NCI-H460 (cell line): ENCODE measurements at places on chromosomes 3 and 15. TPM values are rescaled to one million over a fixed set of nuclear protein-coding genes. Genes with fewer than 3 reads are reported as not detected.

- no peak for DNase-seq
These were observed 315.2 kb downstream of the UACA start for GRCh38 chr15:70447928-70448698.

GRCh38 chr3:162338514-162338913 lies 841.9 kb downstream of the OTOL1 start:
- no peak for DNase-seq

Gene EAF2
- total RNA-seq = 1.7 and 2.3 TPM in 2 replicates

- no peak for DNase-seq
These were observed 10.0 kb downstream of the IQSEC1 start for GRCh38 chr3:13063225-13063624.

Gene MB21D2
- 10.5 and 11.8 TPM in 2 replicates for total RNA-seq

Gene ELL3
- total RNA-seq = 3.9 and 4.0 TPM in 2 replicates

Gene PPIP5K1
- 10.7 and 12.7 TPM in 2 replicates for total RNA-seq

- no peak for DNase-seq
These were observed 198.4 kb upstream of the UBE2E1 start for GRCh38 chr3:23607184-23607847.

- no peak for DNase-seq
These were observed 15.6 kb upstream of the RAF1 start for GRCh38 chr3:12679468-12679867.

Gene CACNA2D2
- total RNA-seq = 0.02 and 0.06 TPM in 2 replicates

- DNase-seq = no peak
These were observed 143.5 kb downstream of the ADAM10 start for GRCh38 chr15:58605931-58606530.

Gene STARD9
- total RNA-seq = 1.9 and 2.1 TPM in 2 replicates

Gene ADAMTS9
- total RNA-seq = 7.6 TPM in 2 replicates

DNA sequence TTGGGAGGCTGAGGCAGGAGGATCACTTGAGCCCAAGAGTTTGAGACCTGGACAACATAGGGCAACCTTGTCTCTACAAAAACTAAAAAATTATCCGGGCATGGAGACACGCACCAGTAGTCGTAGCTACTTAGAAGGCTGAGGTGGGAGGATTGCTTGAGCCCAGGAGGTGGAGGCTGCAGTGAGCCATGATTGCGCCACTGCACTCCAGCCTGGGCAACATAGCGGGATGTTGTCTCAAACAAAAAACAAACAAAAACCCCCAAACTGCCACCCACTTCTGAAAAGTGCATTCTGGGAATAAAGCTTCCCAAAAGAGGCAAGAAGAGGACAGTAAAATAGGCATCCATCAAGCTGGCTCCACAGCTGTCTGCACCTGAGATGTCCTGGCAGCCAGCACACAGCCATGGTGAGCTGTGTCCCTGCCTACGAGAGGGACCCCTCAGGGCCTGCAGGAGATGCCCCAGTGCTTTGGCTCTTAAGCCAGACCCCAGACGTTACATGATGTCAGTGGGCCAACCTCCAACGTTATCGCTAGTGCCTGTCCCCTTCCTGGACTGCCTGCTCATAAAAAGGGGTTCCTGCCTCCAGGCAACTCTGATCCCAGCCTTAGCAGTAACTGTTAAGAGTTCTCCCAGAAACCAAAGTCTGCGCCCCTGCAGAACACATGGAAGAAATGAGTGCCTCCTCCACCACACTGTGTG lies 101.1 kb downstream of the LRIG1 start:
- DNase-seq = no peak

- DNase-seq = no peak
These were observed 305.7 kb upstream of the ATP11B start for GRCh38 chr3:182487611-182488010.

GRCh38 chr15:61216519-61216918 lies 12.6 kb downstream of the RORA start:
- DNase-seq = no peak

DNA sequence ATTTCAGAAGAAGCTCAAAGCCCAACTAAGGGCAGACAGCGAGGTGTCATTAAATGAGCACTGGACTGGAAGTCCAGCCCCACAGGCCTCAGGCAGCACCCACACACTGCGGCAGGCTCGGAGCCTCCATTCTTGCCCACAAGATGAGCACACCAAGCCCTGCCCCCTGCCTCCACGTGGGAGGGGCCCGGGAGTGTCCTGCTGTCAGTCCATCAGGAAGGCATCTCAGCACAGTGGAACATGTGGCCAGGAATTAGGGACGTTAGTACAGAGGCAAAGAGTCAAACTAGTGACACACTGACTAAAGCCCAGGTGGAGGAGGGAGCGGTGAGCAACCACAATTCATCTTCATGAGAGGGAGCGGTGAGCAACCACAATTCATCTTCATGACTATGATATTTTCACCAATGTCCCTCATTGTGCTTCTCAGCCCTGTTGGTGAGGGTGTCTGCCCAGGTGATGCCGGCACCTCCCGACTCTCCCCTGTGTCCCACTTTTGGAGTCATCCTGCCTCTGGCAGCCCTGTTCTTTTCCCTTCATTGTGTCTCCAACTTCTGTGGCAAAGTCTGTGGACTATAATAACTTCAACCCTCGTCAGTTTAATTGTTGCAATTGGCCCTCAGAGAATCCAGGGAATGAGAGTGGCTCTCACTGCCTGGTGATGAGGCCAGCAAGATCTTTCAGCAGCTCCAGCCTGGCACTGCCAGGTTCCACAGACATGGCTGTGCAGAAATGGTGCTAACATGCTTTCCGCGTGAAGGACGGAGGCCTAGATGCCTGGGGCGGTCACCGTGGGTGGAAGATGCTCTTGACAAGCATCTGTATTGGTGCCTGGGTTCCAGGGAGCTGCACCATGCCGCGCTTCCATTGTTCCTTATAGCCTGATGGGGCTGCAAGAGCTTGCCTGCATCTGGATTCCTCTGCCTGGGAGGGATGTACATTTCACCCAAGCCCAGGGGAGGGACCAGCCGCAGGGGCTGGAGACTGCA lies 23.1 kb upstream of the SKOR1 start:
- DNase-seq = no peak

Gene CCDC191
- total RNA-seq = 1.7 and 2.2 TPM in 2 replicates

DNA sequence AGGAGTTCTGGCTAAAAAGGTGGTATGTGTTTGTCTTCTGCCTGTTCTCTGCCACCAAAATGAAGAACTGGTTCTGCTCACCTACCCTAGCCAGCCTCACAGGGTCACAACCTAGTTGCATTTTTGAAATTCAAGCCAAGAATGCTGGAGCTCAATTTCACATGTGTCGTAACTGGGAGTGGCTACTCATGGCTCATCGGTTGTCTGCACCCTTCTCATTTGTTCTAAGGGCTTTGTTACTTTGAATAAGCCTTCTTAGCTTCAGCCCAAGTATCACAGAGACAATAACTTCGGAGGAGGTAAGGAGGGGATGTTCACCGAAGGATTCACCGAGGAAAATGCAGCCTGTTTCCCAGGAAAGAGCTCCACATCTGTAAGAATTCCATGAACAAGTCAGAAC lies 134.3 kb upstream of the RARB start:
- DNase-seq = no peak

- DNase-seq = no peak
These were observed 14.3 kb upstream of the TLE3 start for GRCh38 chr15:70112074-70112395.

- no peak for DNase-seq
These were observed 234.3 kb upstream of the IGF1R start for GRCh38 chr15:98413933-98414546.
